ENCODE measurements at places on chromosomes 12 and 14.

- DNase-seq = peak; percentile 12
These were observed 50.9 kb downstream of the PROX2 start for GRCh38 chr14:74824997-74825396.

DNA sequence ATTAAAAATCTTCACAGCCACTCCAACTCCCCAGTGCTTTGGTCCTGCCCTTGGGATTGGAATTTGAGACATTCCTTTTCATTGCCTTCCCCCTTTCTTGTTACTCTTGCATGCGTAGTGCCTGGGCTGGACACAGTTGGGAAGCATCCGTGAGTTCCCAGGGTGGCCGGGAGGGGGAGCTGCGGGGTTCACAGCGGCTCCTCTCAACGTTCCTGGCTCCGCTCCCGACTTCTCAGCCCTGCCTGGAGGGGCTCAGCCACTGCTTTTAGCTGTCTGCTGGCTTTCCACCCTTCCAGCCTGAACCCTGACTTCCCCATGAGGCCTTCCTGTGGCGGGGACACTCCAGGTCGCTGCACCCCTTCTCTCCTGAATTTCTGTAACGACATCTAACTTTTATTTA lies 3.2 kb downstream of the TEX52 start:
- peak; percentile 92 for DNase-seq

GRCh38 chr14:49553892-49554291 lies 32.3 kb downstream of the RPS29 start:
- DNase-seq = no peak

- no peak for DNase-seq
These were observed 15.2 kb upstream of the CDK2AP1 start for GRCh38 chr12:123286652-123287373.

GRCh38 chr14:104383996-104384775 lies 195.4 kb upstream of the C14orf180 start:
- no peak for DNase-seq

DNA sequence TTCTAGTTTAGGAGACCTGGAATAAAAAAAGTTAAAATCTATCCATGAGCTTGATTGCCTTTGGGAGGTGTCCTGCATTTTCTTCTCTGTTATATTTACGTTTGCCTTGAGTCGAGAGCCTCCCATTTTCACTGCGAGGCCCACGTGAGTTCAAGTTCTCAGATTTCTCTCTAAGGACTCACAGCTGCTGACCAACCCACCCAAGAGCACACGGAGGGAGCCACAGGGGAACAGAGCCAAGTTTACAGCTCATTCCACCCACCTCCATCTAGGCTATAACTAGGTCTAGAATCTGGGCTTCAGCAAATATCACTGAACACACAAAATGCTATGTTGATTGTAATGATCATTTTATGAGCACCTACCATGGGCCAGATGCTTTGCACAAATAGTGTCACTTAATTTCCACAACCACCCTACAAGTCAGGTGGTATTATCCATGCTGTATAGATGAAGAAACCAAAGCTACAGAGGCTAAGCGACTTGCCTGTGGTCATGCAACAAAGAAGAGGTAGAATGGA lies 16.7 kb downstream of the ALDH1L2 start:
- peak; percentile 10 for DNase-seq

DNA sequence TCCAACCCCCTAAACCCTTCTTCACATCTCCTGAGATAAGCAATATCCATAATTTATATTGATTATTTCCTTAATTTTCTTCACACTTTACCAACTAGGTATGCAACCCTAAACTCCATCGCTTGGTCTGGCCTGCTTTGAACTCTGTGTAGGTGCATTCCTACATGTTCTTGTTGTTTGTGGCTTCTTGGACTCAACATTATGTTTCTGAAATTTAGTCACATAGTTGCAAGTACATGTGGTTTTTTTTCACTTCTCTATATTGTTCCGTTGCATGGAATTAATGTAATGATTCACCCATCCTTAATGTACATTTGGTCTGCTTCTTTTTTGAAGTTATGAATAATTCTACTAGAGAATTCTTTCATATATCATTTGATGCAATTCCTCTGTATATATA lies 1.6 kb upstream of the TAS2R30 start:
- DNase-seq = no peak

- DNase-seq = no peak
These were observed 13.6 kb upstream of the FOXJ2 start for GRCh38 chr12:8018666-8019581.

- no peak for DNase-seq
These were observed 55.4 kb upstream of the MED13L start for GRCh38 chr12:116332705-116333380.

DNA sequence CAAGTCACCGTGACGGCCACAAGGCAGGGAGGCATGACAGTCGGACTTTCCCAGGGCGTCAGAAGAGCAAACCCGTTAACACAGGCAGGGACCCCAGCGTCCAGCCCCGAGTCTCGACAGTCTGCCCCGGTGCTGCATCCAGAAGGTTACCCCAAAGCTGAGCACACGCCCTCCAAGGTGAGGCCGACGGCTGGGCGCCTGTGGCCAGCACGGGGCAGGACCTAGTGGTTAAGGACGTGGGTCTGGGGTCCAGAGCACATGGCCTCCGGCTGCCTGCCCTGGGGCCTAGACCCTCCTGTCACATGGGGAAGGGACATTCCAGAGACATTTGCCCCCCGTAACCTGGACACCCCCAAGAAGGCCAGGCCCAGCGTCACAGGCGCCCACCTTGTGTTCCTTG lies 29.7 kb upstream of the BTBD6 start:
- DNase-seq = no peak

- DNase-seq = no peak
These were observed 73.9 kb downstream of the HSD17B6 start for GRCh38 chr12:56836800-56837663.
